Spleen (tissue), 13 donors: ENCODE measurements at places on chromosomes 7 and 10. TPM values are rescaled to one million over a fixed set of nuclear protein-coding genes. Genes with fewer than 3 reads are reported as not detected.

Gene MRLN
- total RNA-seq, result not detected

GRCh38 chr10:70477661-70478162 lies 855 bp upstream of the PALD1 start:
- peak; percentile 88 for DNase-seq

DNA sequence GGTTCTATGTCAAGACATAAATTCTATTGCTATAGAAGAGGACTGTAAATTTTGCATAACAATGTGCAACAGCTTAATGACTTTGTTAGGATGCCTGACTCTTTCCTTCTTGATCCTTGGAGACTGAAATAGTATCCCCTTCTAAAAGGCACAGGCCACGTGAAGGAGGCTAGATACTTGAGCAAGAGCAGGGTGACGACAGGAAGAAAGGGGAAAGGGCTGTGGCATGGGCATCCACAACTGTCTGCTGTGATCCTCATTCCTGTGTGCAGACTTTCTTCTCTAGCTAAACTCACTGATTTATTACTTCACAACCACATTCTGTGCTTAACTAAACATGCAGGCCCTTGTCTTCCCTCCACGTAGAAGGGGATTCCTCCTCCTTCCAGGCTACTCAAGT lies 1111.8 kb upstream of the C7orf33 start:
- no peak for DNase-seq

DNA sequence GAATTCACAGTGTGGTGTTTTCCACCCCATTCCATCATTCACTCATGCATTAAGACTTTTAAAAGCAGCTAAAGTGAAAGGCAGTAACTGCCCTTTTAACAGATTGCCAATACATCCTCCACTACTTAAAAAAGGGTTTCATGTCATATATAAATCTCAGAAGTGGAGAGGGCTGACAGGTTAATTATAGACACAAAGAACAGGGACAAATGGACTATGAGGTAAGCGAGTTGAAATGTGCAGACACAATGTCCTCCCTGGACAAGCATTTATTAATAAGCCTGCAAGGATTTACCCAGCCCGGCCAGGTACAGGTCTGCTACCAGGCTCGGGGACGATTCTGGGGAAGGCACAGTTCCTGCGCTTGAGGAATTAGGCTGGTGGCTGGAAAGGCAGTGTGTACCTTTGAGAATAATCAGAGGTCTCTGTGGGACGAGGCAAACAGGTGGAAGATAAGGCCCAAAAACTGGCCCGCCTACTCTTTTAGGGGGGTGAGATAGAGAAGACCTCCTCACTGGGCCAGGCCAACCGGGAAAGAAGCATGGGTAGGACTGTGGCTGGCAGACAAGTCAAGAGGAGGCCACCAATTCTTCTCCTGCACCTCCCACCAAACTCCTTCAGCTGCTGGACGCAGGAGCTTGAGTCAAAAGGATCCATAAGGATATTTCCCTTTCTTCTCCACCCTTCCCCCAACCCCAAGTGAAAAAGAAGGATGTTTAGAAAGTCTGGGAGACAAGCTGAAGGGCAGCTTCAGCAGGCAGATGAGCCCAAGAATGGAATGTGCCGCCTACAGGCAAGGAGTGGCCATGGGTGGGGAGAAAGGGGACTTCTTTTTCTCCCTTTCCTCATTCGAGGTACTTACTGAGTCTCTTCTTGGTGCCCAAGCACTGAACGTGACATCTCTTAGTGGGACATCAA lies 1.5 kb downstream of the PDLIM1 start:
- no peak for DNase-seq

DNA sequence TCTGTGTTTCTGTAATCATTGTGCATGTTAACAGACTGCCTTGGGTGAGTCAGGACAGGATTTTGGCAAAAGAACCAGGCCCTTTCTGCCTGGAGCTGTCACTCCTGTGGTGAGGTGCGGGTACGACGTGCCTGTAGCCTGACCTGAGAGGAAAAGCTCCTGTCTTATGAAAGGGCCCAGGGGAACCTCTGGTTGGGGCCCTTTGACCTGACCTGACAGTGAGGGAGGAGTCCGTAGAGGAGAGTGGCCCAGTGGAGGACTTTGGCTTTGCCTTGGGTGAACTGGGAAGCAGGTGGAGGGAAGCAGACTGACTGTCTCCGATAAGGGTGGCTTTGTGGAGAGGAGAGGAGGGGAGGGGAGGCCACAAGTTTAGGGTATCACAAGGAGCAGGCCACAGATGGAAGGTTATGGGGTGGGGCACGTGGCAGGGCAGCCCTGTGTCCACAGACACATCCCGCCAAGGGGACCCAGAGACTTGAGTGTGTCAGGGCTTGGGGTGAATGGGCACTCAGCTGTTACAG lies 6.9 kb downstream of the PFKP start:
- DNase-seq, result no peak

GRCh38 chr10:100864978-100865377 lies 47.8 kb upstream of the SLF2 start:
- no peak for DNase-seq

GRCh38 chr7:36985866-36986400 lies 261.6 kb upstream of the AOAH start:
- no peak for DNase-seq
